ENCODE measurements at places on chromosomes 7 and 10. TPM values are rescaled to one million over a fixed set of nuclear protein-coding genes. Genes with fewer than 3 reads are reported as not detected.

GRCh38 chr7:79529881-79530235 is 76.4 kb upstream of the MAGI2 start:
- DNase-seq, result no peak

The RAPGEF5 gene
- 206 TPM for total RNA-seq

GRCh38 chr10:44071479-44071878 is 313.4 kb downstream of the CXCL12 start:
- DNase-seq, result no peak

- no peak for DNase-seq
These were observed 49.4 kb upstream of the LRRN3 start for GRCh38 chr7:111041577-111041976.

The MLXIPL gene
- total RNA-seq, result 12.1 TPM

DNA sequence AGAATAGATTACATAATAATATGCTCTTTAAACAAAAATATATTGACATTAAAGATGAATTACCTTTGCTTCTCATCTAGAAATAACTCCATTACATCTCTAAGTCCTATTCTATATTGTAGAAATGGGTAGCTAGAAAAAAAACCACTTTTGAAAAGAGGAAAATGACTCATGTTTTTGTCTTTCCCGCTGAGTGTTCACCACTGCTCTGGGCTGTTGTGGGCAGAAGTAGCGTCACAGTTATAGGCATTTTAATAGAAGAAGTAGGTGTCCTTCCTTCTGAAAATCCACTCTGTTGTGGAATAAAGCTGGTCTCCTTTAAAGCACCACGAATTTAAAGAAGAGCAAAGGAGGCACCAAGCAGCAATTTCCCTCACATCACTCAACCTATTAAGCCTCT is 117.6 kb upstream of the NFE2L3 start:
- no peak for DNase-seq

DNA sequence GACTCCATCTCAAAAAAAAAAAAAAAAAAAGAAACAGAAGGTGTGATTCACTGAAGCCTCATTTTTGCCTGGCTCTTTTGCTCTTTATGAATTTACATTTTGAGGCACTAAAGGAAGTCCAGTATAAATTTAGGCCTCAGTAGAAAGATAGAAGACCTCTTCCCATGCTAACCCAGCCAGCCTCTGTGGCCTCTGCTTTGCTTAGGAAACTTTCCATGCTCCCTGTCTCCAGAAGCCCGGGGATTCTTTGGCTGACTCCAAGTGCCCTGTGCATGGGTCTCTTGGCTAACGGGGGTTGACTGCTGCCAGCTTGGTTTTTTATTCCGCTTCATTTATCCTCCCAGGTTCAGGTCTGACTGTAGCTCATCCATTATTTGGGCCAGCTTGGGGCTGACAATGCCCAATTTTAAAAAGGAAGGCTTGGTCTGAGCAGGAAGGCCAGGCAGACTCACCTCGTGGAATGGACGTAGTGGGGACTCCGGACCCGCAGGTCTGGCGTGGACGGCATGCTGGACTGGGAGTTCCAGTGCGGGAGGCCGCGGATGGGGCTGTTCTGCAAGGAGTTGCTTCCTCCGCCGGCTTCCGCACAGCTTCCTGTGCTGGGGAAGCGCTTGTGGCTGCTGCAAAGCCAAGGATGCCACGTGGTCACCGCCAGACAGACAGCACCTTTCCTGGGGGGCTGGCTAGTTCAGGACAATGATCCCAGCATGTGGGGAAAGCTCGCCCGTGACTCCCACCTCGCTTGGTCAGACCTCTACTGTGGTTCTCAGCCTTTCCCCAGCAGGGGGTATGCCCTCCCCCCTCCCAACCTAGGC is 72.3 kb downstream of the PRPF18 start:
- DNase-seq, result peak; percentile 62

GRCh38 chr7:29865526-29865925 is 59.2 kb downstream of the WIPF3 start:
- no peak for DNase-seq

The ABI1 gene
- total RNA-seq, result 56.9 TPM

The MRLN gene
- total RNA-seq, result not detected

The PAX4 gene
- not detected for total RNA-seq

The MOGAT3 gene
- not detected for total RNA-seq

GRCh38 chr10:23442936-23443335 is 4.1 kb downstream of the OTUD1 start:
- no peak for DNase-seq

The HMX3 gene
- total RNA-seq, result not detected

The NAT16 gene
- total RNA-seq, result not detected

GRCh38 chr10:97004591-97004990 is 172.5 kb downstream of the LCOR start:
- DNase-seq, result no peak

The ANK3 gene
- total RNA-seq, result 88.6 TPM

- no peak for DNase-seq
These were observed 341.2 kb upstream of the VWC2 start for GRCh38 chr7:49432254-49432653.

GRCh38 chr10:102408728-102409603 is 9.6 kb downstream of the PSD start:
- peak; percentile 89 for DNase-seq

GRCh38 chr10:98832196-98832595 is 385.5 kb upstream of the HPS1 start:
- DNase-seq, result no peak

The GDF2 gene
- not detected for total RNA-seq

The UPK3BL1 gene
- total RNA-seq, result 17.0 TPM

All from upper lobe of left lung (tissue), 6 donors.